ENCODE measurements at places on chromosomes 1 and 21. TPM values are rescaled to one million over a fixed set of nuclear protein-coding genes. Genes with fewer than 3 reads are reported as not detected.

Gene FALEC
- not detected for total RNA-seq

Gene CA6
- total RNA-seq: not detected

Gene AKR7A2
- total RNA-seq: 64.5 TPM

Gene AADACL4
- total RNA-seq: not detected

Gene S100B
- not detected for total RNA-seq

Gene RAB13
- 104 TPM for total RNA-seq

Gene MTARC1
- 1.9 TPM for total RNA-seq

Gene TNNI3K
- not detected for total RNA-seq

Gene ITLN1
- not detected for total RNA-seq

Gene SELENBP1
- 5.3 TPM for total RNA-seq

Gene OR2L2
- not detected for total RNA-seq

Measured in dermis blood vessel endothelial cell (primary cell).